Heart left ventricle (tissue), 16 donors: ENCODE measurements at places on chromosomes 1 and 21. TPM values are rescaled to one million over a fixed set of nuclear protein-coding genes. Genes with fewer than 3 reads are reported as not detected.
A peak's percentile ranks its signal among the peaks of the same experiment; 100 is the strongest.

- H3K27me3 ChIP-seq = no peaks in the 10 kb centered on the region
- H3K36me3 ChIP-seq = no peaks in the 10 kb centered on the region
- peak overlapping the region; percentile 48 for H3K27ac ChIP-seq
- DNase-seq = peak; percentile 69
- no peak overlapping the region for H3K4me3 ChIP-seq
- peaks cover 31% of the 10 kb centered on the region for H3K4me1 ChIP-seq
Measured at GRCh38 chr1:94039514-94039870, 81.5 kb downstream of the ABCA4 start.

DNA sequence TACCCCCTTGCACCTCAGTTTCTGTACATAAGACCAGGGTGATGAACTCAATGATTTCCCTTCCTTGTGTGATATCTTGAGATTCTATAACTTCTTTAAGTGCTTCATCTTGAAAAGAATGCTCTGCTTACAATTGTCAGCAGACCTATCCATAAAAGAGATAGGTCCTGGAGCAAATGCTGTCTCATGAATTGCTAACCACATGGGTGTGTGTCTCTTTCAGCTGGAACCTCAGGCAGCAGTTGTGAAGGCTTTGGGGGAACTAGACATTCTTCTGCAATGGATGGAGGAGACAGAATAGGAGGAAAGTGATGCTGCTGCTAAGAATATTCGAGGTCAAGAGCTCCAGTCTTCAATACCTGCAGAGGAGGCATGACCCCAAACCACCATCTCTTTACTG is 2.8 kb downstream of the IL20 start:
- H3K4me3 ChIP-seq = no peak overlapping the region
- no peaks in the 10 kb centered on the region for H3K27me3 ChIP-seq
- no peaks in the 10 kb centered on the region for H3K36me3 ChIP-seq
- no peaks in the 10 kb centered on the region for H3K4me1 ChIP-seq
- H3K27ac ChIP-seq = no peak overlapping the region

GRCh38 chr1:23451441-23451840 is 26.9 kb upstream of the TCEA3 start:
- H3K36me3 ChIP-seq = peaks cover 13% of the 10 kb centered on the region
- H3K27ac ChIP-seq = no peak overlapping the region
- H3K27me3 ChIP-seq = no peaks in the 10 kb centered on the region
- no peaks in the 10 kb centered on the region for H3K4me1 ChIP-seq
- DNase-seq = no peak
- no peak overlapping the region for H3K4me3 ChIP-seq

- no peak for DNase-seq
- H3K4me1 ChIP-seq = no peaks in the 10 kb centered on the region
- no peaks in the 10 kb centered on the region for H3K36me3 ChIP-seq
- peaks cover 21% of the 10 kb centered on the region for H3K27me3 ChIP-seq
Measured at GRCh38 chr1:63082766-63083165, 239.6 kb upstream of the FOXD3 start.

GRCh38 chr21:14482165-14482564 is 64.0 kb downstream of the SAMSN1 start:
- no peaks in the 10 kb centered on the region for H3K4me1 ChIP-seq
- no peaks in the 10 kb centered on the region for H3K36me3 ChIP-seq
- no peak overlapping the region for H3K4me3 ChIP-seq
- no peak for DNase-seq

DNA sequence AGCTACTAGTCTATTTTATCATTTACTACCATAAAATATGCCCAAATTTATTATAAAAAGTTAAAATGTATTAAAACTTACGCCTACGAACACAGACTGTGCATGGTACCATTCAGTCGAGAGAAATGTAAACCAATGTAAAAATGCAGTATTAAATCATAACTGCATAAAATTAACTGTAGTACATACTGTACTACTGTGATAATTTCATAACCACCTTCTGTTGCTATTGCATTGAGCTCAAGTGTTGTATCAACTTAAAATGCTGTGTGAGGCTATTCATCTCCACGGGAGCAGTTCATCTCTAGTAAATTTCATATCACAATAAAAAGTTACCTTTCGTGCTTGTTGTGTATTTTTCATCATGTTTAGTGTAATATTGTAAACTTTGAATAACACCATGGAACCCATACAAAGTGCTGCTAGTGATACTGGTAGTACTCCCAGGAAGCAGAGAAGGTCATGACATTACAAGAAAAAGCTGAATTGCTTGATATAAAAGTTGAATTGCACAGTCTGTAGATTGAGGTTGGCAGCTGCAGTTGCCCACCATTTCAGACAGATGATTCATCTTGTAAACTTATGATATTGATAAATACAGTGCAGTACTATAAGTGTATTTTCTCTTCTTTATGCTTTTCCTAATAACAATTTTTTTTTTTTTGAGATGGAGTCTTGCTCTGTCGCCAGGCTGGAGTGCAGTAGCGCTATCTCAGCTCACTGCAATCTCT is 19.0 kb upstream of the CENPF start:
- H3K4me1 ChIP-seq = no peaks in the 10 kb centered on the region
- no peak overlapping the region for H3K4me3 ChIP-seq
- DNase-seq = no peak
- no peak overlapping the region for H3K27ac ChIP-seq
- H3K36me3 ChIP-seq = no peaks in the 10 kb centered on the region

- H3K27me3 ChIP-seq = no peaks in the 10 kb centered on the region
- peaks cover 32% of the 10 kb centered on the region for H3K36me3 ChIP-seq
- DNase-seq = no peak
- no peak overlapping the region for H3K4me3 ChIP-seq
Measured at GRCh38 chr21:42522771-42523170, 9.1 kb downstream of the SLC37A1 start.

- no peaks in the 10 kb centered on the region for H3K4me1 ChIP-seq
- H3K36me3 ChIP-seq = no peaks in the 10 kb centered on the region
Measured at GRCh38 chr21:35502821-35503220, 453.7 kb upstream of the RUNX1 start.

GRCh38 chr1:173474097-173474779 is 2.9 kb upstream of the PRDX6 start:
- DNase-seq = no peak
- no peaks in the 10 kb centered on the region for H3K36me3 ChIP-seq
- H3K4me1 ChIP-seq = peaks cover 38% of the 10 kb centered on the region
- no peak overlapping the region for H3K27ac ChIP-seq
- H3K27me3 ChIP-seq = no peaks in the 10 kb centered on the region

DNA sequence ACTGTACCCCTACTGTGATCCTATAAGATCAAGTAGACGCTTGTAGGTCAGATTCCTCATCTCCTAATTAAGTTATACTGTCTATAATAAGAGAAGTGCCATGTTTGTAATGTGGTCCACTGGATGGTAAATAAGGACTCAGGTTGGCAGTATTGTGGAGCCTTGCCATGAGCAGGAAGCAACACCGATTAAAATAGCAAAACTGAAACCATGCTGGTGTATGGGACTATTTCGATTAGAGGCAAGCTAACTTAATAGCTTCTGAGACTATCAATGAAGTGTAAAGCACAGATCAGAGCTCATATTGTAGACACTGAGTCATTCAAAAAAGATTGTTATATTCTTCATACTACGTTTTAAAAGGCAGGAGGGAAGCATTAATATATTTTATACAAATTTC is 348.8 kb downstream of the HHAT start:
- DNase-seq = no peak
- H3K27ac ChIP-seq = no peak overlapping the region
- H3K4me3 ChIP-seq = no peak overlapping the region
- no peaks in the 10 kb centered on the region for H3K4me1 ChIP-seq
- H3K36me3 ChIP-seq = no peaks in the 10 kb centered on the region

GRCh38 chr1:44246806-44247205 is 33.5 kb downstream of the DMAP1 start:
- H3K4me1 ChIP-seq = peaks cover 16% of the 10 kb centered on the region
- H3K4me3 ChIP-seq = no peak overlapping the region
- no peaks in the 10 kb centered on the region for H3K27me3 ChIP-seq
- no peak overlapping the region for H3K27ac ChIP-seq

DNA sequence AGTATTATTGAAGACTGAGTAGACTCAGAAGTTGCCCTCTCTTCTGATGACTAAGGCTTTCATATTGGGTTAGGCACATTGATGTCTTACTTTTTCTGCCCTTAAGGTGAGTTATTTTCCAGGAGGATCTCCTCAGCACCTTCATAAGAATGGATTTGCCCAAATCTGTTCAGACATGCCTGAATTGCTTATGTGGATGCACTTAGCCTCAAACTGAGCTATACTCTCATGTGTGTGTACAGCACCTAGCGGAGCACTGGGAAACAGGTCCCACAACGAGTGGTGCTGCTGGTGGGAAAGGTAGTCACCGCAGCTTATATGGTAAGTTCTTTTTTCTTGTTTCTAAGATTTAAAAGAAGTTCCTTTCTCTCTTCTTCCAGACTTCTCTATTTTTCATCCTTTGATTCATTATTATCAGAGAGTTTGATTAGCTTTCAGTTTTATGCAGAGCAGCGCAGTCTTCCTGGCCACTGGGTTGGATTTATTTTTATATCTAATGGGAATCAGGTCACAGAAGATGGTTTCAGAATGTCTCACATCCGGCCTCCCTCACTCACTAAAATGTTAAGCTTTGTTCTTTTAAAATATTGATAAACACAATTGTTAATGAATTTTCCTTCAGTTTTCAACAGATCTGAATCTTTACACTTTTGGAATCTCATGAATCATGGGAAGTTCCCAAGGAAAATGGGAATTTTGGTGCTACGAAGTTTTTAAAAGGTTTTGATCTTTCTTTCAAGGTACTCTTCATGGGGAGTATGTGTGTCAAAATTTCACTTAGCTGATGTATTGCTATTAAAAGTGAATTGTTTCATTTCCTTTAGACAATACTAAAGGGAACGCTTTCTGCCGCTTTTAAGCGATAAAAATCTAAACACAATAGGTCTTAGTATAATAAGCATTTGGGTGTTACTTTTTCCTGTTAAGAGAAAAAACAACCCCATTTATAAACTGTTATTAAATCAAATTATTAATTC is 58.5 kb downstream of the EXTL2 start:
- no peak overlapping the region for H3K4me3 ChIP-seq
- no peaks in the 10 kb centered on the region for H3K4me1 ChIP-seq
- no peak for DNase-seq
- H3K27ac ChIP-seq = no peak overlapping the region
- H3K36me3 ChIP-seq = no peaks in the 10 kb centered on the region
- no peaks in the 10 kb centered on the region for H3K27me3 ChIP-seq

DNA sequence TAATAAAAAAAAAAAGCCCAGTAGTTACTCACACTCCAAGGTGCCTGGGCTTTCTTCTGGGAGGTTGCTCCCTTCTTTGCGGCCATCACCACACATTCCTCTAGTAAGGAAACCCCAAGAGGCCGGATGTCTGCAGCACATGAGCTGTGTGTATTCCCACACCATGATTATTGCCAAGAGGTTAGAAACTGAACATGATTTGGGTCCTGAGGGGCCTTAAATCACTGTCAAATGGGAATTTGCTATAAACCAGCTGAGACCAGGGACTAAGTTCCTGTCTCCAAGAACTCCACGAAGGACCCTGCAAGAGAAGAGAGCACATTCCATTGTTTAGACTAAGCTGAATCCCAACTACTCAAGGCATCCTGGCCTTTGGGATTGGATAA is 85.3 kb upstream of the SSX2IP start:
- H3K27me3 ChIP-seq = no peaks in the 10 kb centered on the region
- no peak overlapping the region for H3K4me3 ChIP-seq
- H3K4me1 ChIP-seq = no peaks in the 10 kb centered on the region

DNA sequence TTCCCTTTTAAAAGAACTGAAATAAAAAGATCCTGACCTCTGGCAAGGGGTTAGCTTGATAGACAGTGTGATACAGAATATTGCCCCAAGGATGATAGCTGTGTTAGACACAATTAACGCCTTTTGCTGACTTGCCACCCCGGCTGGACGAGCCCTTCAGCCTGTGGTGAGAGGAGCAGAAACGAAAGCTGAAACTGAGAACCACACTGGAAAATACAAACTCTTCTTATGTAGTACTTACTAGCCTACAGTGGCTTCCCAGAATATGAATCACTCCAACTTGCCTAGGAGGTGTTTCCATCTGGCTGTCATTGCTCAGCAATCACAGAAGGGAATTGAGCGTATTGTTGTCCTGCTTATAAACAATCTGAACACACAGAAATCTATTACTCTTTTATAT is 22.9 kb downstream of the SAMSN1 start:
- H3K4me3 ChIP-seq = no peak overlapping the region
- H3K36me3 ChIP-seq = peaks cover 8% of the 10 kb centered on the region
- DNase-seq = no peak
- no peak overlapping the region for H3K27ac ChIP-seq
- no peaks in the 10 kb centered on the region for H3K27me3 ChIP-seq
- peaks cover 81% of the 10 kb centered on the region for H3K4me1 ChIP-seq

DNA sequence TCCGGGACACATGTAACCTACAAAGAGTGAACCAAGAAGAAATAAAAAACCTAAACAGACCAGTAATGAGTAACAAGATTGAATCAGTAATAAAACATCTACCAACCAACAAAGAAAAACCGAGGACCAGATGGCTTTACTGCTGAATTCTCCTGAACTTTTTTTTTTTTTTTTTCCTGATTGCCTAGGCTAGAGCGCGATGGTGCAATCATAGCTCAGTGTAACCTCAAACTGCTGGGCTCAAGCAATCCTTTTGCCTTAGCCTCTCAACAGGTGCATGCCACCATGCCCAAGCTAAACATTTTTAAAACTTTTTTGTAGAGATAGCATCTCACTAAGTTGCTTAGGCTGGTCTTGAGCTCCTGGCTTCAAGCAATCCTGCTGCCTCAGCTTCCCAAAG is 11.2 kb upstream of the FGGY start:
- H3K4me3 ChIP-seq = no peak overlapping the region
- H3K27me3 ChIP-seq = no peaks in the 10 kb centered on the region
- no peaks in the 10 kb centered on the region for H3K4me1 ChIP-seq
- no peak for DNase-seq

DNA sequence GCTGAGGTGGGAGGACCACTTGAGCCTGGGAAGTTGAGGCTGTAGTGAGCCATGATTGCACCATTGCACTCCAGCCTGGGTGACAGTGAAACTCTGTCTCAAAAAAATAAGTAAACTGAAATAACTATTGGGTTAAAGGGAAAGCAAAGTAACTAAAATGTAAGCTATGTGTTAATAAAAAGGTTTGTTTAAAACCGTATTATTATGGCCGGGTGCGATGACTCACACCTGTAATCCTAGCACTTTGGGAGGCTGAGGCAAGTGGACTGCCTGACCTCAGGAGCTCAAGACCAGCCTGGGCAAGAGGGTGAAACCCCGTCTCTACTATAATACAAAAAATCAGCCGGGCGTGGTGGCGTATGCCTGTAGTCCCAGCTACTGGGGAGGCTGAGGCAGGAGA is 27.0 kb downstream of the NVL start:
- H3K36me3 ChIP-seq = peaks cover 99% of the 10 kb centered on the region
- H3K27me3 ChIP-seq = no peaks in the 10 kb centered on the region
- H3K4me1 ChIP-seq = no peaks in the 10 kb centered on the region
- no peak overlapping the region for H3K27ac ChIP-seq
- H3K4me3 ChIP-seq = no peak overlapping the region

- H3K36me3 ChIP-seq = no peaks in the 10 kb centered on the region
- no peak overlapping the region for H3K27ac ChIP-seq
- DNase-seq = no peak
Measured at GRCh38 chr1:20404466-20404865, 81.5 kb downstream of the CAMK2N1 start.

HTR6 gene
- not detected for total RNA-seq

S100A3 gene
- not detected for total RNA-seq

RIPPLY3 gene
- not detected for total RNA-seq

C1orf87 gene
- not detected for total RNA-seq

LDLRAD1 gene
- not detected for total RNA-seq

KIF2C gene
- 1.5 TPM for total RNA-seq

SLAMF9 gene
- total RNA-seq = not detected

OR10J1 gene
- total RNA-seq = not detected

TAL1 gene
- 1.8 TPM for total RNA-seq

IKBKE gene
- 0.70 TPM for total RNA-seq

GBP1 gene
- 3.6 TPM for total RNA-seq

G0S2 gene
- 152 TPM for total RNA-seq

RYR2 gene
- total RNA-seq = 600 TPM

SIPA1L2 gene
- total RNA-seq = 148 TPM

DENND2D gene
- total RNA-seq = 2.5 TPM
